ENCODE measurements at places on chromosomes 4 and X.

DNA sequence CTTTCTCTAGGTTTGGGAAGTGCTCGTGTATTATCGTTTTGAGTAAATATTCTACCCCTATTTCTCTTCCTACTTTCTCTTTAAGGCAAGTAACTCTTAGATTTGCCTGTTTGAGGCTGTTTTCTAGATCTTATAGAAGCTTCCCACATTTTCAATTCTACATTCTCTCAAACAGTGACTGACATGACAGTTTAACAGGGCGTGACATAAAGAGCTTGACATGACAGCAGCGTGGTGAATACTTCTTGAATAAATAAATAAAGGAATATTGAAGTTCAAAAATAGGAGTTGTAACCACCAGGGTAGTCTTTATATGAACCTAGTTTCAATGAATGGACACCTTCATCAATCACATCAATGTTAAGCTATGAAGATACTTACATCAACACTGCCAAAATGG is 162.0 kb downstream of the TRAM1L1 start:
- no peak for DNase-seq

DNA sequence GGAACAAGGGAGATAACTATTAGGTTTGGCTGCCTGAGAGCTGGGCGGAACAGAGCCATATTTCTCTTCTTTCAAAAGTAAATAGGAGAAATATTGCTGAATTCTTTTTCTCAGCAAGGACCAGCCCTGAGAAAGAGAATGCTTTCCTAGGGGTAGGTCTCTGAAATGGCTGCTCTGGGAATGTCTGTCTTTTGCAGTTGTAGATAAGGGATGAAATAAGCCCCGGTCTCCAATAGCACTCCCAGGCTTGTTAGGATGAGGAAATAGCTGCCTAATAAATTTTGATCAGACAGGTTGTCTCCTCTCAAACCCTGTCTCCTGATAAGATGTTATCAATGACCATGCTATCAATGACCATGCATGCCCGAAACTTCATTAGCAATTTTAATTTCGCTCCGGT is 207.8 kb upstream of the KIT start:
- DNase-seq = no peak

- no peak for DNase-seq
These were observed 66.5 kb downstream of the SHROOM4 start for GRCh38 chrX:50747471-50747900.

GRCh38 chr4:18934197-18934596 is 912.6 kb upstream of the LCORL start:
- DNase-seq = no peak

DNA sequence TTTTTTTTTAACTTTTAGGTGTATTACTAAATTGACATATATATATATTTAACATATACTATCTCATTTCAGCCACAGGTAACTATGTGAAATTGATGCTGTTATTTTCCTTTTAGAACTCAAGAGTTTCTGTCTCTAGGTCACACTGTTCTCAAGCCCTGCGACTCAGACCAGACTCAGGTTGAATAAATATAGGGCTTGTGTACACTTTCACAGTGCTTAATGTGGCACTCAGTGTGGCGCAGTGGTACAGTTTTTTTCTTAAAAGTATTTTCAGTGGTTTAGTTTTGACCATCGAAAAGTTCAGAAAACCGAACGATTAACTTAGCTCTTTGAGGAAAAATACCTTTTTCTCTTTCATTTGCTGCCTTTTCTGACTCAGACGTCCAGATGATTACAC is 24.7 kb downstream of the PACRGL start:
- no peak for DNase-seq

- DNase-seq = no peak
These were observed 168.2 kb downstream of the AMELX start for GRCh38 chrX:11461201-11462001.

DNA sequence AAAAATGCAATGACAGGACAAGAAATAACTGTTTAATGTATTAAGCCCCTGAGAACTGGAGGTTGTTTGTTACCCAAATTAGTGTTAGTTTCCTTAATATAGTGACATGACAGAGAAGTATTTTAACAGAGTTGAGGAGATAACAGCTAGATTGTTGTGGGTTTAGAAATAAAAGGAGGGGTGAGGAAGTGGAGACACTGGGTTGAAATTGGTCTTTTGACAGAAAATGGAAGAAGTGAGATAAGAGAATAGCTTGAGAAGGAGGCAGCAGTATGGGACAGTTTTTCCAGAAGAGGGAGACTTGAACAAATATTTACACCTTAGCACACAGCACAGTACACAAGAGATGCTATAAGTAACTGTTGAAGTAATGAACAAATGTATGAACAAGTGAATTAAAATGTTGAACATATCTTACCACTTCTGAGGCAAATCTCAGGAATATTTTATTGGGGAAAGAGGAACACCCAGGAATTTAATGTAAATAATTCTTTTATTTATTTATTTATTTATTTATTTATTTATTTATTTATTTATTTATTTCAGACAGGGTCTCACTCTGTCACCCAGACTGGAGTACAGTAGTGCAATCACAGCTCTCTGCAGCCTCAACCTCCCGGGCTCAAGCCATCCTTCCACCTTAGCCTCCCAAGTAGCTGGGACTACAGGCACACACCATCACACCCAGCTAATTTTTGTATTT is 58.0 kb upstream of the EGFL6 start:
- DNase-seq = no peak

DNA sequence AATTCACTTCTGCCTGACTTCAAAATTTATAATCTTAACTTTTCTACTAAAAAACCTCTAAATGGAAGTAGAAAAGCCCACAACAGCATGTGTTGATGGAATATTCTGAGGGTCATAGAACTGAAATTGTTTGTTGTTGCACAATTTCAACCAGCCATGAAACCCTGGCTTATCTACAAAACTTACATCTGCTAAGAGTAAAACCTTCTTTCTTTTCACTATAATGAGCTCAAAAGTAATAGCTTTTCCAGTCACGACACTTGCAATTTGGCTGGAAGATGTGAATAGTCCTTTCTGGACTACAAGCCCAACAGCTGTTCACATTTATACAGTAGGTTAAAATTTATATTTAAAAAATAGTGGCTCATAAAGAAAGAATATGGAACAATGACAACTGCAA is 250.0 kb downstream of the GPAT3 start:
- DNase-seq = no peak

DNA sequence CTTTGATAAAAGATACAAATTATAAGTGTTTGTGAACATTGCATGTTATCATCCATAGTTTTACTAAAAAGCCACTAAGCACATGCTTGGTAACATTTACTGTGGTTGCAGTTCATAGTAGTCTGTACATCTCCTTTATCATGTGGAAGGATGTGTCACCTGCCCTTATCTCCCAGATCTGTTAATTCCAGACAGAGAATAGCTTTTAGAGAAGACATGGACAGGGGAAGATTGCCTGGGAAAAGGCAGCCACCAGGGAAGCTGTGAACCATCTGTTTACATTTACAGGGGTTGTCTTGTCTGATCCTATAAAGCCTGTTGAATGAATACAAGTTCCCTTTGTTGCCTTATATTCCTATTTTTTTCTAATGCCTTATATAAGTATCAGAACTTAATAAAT is 396.0 kb downstream of the FAT4 start:
- DNase-seq = no peak

DNA sequence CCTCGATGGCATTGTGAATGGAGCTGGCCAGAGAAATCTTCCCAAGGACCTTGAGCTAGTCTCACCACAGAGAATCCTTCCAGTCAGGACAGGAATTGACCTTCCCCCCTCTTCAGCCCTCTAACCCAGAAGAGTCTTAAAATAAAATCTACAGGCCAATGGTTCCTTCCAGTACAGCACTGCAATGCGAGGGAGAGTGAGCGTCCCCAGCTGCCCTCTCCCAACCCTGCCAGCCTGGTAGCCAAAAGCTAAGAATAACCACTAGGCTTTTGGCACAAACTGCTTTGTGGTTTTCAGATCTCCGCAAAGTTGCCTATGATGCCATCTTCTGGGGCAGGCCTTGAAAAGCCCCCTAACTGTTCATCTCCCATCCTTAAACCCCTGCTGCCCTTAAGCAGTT is 175.1 kb downstream of the AR start:
- DNase-seq = no peak

DNA sequence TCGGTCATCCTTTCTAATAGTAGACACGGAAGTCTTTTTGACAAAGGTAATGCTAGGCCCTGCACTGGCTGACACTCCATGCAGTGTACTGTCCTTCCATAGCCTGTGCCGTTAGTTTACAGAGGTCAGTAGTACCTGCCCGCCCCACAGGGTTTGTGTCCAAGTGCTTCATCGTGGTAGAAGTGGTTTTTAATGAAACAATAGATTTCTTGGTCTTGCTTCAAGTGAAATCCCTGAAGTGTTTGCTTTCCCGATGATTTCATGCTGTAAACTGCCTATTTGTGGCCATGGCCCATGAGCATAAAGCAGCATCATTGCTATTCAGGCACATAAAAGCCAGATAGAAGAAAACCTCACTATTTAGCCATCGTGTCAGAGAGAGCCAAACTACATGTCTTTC is 139.3 kb downstream of the GPR143 start:
- DNase-seq = no peak

- DNase-seq = no peak
These were observed 21.9 kb upstream of the MRFAP1 start for GRCh38 chr4:6618386-6619115.

- no peak for DNase-seq
These were observed 3.7 kb downstream of the SCARB2 start for GRCh38 chr4:76209881-76210280.

DNA sequence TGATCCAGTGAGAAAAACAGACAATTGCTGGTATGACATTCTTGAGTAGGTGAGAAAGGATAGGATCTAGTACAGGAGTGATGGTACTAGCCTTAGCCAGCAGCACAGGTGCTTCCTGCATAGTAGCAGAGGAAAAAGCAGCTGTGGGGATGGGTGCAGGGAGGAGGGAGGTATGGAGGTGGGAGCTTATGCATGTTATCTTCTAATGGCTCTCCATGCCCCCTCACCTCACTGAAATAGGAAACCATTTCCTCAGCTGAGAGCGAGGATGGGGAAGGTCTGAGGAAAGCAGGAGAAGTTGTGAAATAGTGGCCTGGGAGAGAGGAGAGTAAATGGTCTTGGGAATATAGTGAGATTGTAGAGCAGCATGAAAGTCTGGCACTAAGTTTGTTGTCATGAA is 136.3 kb downstream of the TMEM164 start:
- DNase-seq = no peak

GRCh38 chr4:89820010-89820409 is 17.0 kb downstream of the SNCA start:
- DNase-seq = no peak

GRCh38 chr4:97548186-97548585 is 595.1 kb downstream of the STPG2 start:
- DNase-seq = no peak

- DNase-seq = no peak
These were observed 6.1 kb upstream of the ABRAXAS1 start for GRCh38 chr4:83490876-83491450.

- no peak for DNase-seq
These were observed 148.9 kb upstream of the CPEB2 start for GRCh38 chr4:14853176-14853943.

- DNase-seq = no peak
These were observed 36.8 kb upstream of the OCIAD2 start for GRCh38 chr4:48943387-48943786.

GRCh38 chr4:148834804-148835631 is 392.8 kb upstream of the NR3C2 start:
- no peak for DNase-seq

GRCh38 chrX:34884817-34885216 is 57.8 kb upstream of the FAM47B start:
- no peak for DNase-seq

DNA sequence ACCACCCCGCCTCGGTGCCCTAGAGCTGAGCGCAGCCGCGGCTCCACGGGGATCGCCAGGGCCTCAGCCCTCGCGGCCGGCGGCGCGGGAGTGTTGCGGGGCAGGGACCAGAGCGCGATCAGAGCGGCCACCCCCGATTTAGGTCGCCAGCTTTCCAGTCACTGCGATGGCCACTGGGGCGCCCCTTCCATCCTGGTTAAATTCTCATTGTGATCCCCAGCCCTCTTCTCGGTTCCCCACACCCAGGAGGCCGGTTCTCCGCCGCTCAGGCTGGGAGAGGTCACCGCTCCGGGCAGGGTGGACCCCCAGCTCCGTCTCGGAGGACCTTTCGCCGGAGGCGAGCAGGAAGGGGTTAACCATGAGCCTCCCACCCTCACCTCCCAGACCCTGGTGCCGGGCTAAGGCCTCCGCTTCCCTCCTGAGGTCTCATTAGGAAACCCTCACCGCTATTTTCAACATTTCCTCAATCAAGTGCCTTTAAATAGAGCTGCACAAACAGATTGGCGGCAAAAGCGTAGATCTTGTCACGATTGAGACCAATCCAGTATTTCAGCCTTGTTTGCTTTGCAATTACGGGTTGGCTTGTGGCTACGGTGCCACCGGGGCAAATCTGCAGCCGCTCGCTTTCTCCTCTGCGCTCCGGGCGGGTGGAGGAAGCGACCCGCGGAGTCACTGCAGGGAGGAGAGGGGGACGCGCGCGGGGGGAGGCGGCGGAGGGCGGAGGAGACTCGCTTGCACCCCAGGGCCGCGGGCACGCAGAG is 8.3 kb upstream of the HAND2 start:
- DNase-seq = no peak

DNA sequence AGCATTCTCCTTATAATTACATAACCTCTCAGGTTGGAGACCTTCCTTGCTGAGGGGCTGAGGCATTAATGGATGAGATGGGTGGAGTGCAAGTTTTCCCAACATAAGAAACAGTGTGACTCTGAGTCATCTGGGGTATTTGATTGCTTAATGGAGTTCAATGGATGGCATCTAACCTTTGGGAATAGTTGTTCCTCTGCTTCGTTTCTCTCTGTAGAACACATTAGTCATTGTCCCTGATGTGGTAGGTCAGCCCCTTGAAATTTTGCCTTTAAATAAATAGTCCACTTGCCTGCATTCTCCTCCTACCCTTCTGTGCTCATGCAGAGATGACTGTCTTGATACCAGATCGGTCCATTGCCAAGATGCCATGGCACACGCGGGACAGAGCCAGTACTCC is 38.6 kb downstream of the SLITRK2 start:
- no peak for DNase-seq

DNA sequence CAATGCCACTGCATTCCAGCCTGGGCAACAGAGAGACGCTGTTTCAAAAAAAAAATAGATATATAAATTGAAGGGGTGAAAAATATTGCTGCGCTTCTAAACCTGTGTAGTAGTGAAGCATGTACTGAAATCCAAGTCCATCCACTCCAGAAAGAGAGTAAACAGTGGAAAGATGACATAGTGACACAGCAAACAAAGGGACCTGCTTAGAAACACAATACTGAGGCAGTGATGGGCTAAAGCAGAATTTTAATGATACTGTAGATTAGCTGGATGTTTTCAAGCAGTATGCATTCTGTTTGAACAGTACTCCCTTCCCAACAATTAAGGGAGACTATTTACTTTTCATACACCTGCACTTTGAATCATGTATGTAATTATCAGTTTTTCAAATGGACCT is 42.5 kb downstream of the TFDP3 start:
- no peak for DNase-seq

GRCh38 chrX:72621625-72622485 is 49.2 kb upstream of the HDAC8 start:
- DNase-seq = no peak

DNA sequence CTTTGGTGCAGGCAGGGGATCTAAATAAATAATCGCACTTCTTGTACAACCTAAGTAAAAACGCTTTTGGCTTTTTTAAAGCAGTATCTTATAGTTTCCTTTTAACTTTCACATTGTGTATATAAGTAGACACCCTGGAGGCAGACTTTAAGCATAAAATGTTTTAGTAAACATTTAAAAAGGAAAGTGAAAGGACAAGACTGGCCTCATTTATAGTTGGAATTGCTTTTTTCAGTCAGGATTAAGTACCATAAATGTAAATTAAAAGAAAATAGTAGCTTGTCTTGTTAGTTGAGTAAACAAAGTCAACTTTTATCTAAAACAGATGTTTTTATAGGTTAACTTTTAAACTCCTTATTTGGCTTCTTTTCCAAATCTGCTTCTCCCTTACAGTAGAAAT is 39.7 kb downstream of the PTPN13 start:
- no peak for DNase-seq
